ENCODE measurements at places on chromosomes 5 and 9.

DNA sequence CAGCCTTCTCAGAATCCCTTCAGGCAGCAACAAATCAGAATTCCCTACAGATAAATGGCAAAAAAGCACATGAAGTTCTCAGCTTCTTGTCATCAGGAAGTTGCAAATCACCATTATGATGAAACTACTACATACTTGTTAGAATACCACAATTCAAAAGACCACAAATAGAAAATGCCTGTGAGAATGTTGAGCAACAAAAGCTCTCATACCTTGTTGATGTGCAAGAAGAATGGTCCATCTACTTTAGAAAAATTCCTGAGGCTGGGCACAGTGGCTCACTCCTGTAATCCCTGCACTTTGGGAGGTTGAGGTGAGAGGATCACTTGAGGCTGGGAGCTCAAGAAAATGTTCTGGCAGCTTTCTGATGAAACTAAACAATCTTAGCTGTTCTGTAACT is 278.1 kb downstream of the ICE1 start:
- no peak for DNase-seq

GRCh38 chr9:122904466-122904822 is 715 bp downstream of the RC3H2 start:
- no peak for DNase-seq

DNA sequence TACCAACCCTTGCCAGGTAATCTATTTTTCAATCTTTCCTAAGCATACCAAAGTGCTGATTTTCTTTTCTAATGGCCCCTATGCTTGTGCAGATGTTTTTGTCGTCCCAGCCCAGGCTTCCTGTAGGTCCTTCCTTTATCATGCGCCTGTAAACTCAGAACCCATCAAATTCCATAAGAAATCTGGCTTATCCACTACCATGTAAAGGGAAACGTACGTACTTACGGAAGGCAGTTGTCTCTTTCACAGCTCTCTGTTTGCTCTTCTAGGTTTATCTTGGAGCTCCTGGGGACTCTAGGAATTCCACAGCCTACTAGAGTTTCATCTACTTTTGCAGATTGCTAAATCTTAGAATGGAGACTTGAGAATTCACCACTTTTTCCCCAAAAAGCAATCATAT is 9.0 kb downstream of the BRINP1 start:
- no peak for DNase-seq

GRCh38 chr5:177959315-177959714 is 36.7 kb downstream of the PROP1 start:
- no peak for DNase-seq
